Cerebellar cortex (tissue), 1 donor: ENCODE measurements at places on chromosomes 2 and 18.

GRCh38 chr2:85601771-85602475 lies 575 bp downstream of the TMEM150A start:
- peak; percentile 30 for DNase-seq

DNA sequence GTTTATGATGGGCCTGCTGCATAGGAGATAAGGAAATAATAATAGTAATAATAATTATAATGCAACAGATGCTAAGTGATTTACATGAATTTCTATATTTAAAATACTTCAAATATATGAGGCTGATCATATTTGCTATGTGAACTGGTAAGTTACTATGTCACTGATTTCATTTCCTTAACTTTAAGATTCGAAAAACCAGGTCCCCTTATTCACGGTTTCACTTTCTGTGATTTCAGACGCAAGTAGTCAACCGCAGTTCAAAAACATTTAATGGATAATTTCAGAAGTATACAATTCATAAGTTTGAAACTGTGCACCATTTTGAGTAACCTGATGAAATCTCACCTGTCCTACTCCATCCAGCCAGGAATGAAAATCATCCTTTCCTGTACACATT lies 1697.1 kb upstream of the LRRTM1 start:
- no peak for DNase-seq

DNA sequence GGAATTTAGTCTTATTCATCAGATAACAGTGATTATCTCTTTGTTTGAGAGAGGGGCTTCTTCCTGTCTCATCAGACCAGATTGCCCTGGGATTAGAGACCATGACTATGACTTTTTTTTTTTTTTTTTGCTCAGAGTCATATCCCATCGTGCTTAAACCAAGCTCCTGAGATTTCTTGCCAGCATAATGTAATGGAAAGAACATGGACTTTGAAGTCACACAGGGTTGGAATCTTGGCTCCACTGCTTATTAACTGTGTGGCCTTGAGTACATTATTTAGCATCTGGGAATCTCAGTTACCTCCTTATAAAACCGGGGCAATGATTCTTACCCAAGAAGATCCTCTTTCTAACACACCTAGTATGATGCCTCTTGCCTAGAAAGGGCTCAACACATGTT lies 268.3 kb downstream of the DYSF start:
- DNase-seq = no peak

DNA sequence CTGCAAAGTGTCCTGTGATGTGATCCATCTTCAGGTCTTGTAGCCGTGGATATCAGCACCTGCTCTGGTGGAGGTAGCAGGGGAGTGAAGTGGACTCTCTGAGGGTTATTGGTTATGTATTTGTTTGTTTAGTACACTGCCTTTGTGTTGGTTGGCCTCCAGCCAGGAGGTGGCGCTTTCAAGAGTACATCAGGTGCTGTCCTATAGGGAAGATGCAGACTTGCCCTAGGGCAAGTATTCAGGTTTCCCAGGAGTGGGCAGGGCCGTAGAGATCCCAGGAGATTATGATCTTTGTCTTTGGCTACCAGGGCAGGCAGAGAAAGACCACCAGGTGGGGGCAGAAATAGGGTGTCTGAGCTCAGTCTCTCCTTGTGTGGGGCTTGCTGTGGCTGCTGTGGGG lies 411.8 kb downstream of the SOX11 start:
- DNase-seq = no peak

- no peak for DNase-seq
Observed at GRCh38 chr2:156935616-156936015, 321.9 kb upstream of the GALNT5 start.

DNA sequence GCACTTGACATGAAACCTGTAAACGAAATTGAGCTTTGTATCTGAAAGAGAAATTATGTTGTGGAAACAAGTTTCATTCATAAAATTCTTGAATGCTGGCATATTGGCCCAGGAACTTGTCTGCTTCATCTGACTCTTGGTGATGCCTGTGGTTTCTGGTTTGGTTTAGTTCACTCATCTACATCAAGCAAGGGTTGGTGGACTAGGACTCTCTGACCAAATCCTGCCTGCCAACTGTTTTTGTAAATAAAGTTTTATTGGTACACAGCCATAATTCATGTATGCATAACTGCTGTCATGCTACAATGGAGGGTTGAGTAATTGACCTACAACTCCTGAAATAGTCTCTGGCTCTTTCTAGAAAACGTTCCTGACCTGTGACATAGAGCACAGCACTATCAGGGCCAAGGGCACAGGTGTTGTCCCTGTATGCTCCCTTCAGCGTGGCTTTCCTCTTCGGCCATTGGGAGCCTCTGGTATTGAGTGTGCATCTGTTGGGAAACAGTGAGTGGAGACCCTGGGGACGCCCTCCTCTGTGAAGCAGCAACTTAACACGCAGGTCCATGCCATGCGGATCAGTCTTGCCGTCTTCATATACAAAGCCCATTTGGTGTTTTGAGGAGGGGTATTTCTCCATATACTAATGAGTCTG lies 226.3 kb downstream of the SH3RF3 start:
- DNase-seq = no peak

DNA sequence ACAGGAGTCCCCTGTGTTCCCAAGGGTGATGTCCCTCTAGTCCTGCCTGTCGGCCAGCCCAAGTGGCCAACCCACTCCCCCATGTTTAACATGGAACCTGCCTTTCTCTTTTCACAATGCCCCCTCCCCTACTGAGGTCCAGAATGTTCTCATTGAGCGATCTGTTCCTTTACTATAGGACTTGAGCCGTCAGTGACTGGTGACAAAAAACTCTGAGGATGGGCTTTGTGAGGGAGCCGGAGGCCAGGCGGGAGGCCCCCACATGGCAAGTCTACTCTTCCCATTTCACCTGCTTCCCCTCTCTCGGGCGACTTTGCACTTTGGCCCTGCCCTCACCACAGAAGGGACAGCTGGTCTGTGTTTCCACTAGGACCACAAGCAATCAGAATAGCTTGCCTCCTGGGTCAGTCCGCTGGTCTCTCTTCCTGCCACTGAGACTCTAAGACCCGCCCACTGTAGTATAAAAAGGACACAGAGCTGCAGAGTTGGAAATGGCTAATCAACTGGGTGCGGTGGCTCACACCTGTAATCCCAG lies 146.5 kb upstream of the RAB12 start:
- DNase-seq = no peak

DNA sequence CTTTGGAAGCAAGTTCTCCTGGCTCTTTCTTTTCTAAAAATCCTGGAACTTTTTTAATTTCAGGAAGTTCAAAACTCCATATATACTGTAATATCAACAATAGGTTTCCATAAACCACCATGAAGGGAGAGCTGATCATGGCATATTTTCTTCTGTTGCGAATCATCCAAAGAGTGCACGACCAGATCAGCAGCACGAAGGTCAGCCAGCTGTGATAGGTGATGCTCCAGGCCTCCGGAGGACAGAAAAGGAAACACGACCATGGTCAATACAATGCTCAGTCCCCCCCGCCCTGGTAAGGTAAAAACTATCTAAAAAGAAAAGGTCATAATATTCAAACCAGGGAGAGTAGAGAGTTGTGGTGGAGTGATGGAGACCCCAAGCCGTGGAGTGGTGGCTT lies 268.9 kb downstream of the NAPG start:
- no peak for DNase-seq

GRCh38 chr18:48735080-48735676 lies 196.3 kb downstream of the CTIF start:
- no peak for DNase-seq

DNA sequence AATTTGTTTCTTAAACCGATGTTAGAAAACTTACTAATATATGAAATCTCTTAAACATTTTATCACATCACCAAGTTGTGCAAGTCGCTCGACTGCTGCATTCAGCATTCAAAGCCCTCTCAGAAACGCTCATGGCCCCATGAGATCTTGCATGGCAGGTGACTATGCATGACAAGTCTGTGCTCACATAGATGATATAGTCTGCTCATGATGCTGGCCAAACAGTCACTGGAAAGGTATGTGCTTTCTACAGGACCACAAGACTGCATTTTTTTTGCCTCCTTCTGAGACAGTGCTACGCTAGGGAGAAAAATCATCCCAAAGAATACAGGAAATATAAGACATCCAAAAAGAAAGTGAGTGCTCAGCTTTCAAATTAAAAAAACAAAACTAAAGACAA lies 98.3 kb upstream of the ZBTB14 start:
- no peak for DNase-seq

DNA sequence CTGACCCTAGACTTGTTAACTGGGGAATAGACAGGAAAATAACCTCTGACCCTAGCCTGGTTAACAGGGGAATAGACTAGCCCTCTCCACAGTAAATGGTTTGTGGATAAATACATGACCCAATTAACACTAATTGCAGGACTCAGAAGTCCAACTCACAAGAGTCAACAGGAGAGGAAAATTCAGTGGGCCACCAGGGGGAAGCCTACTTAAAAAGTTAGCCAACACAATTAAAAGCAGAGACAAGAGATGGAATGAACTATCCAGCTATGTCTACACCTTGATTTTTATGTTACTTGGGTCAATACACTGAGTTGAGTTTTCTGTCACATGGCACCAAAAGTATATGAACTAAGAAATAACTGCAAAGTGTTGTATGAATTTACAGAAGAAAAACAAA lies 158.8 kb upstream of the SLC39A10 start:
- DNase-seq = no peak

DNA sequence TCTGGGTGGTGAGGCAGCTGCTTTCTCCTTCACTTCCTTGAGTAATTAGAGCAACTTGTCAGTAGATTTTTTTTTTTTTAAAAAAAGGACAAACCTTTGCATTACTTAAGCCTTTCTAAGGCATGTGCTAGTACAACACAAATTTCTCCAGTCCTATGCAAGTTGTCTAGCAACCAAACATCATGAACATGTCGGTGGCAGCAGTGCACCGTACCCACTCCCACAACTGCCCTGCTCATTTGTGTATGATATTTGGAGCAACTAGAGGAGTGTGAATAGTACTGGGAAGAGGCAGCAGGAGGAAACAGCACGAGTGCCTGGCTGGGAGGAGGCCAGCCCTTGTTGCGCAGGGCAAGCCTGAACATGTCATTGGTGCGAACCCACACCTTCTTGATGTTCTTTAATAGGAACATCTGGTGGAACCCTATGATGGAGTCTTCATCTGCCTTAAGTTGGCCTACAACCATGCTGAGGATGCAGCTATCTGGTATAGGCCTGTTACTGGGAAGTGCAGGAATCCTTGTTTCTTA lies 238.3 kb downstream of the TDRD15 start:
- no peak for DNase-seq

DNA sequence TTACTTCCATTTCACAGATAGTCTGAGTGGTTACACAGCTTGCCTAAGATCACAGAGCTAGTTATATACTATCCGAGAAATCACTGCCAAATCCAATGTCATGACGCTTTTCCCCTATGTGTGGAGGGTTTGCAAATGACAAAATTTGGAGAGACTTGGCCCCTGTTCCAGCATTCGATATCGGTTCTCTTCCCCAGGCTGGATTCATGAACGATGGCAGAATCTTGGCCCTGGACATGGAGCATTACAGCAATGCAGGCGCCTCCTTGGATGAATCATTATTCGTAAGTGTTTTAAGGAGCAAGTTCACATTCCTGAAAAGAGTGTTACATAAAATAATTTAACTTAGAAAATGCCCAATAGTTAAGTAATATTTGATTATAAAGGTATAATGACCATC lies 55.1 kb downstream of the AOX1 start:
- DNase-seq = no peak

GRCh38 chr2:1990151-1990589 lies 245.9 kb upstream of the PXDN start:
- DNase-seq = no peak

DNA sequence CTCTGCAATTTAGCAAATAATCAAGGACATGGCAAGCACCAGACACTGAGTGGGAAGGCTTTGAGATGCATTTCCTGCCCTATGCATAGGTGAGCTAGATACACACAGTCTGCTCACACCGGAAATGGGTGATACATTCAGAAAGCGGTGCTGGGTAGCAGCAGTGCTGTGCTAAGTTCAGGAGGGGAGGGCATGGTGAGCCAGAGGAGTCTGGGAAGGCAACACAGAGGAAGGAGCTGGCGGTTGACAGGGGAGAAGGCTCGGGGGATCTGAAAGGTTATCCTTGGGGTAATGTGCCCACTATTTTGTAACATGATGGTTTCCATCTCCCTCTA lies 57.4 kb upstream of the EPAS1 start:
- no peak for DNase-seq

GRCh38 chr2:125870264-125870663 lies 785.7 kb upstream of the GYPC start:
- DNase-seq = no peak

- DNase-seq = peak; percentile 84
Observed at GRCh38 chr2:118003396-118003824, 10.5 kb downstream of the CCDC93 start.

- peak; percentile 34 for DNase-seq
Observed at GRCh38 chr2:168466834-168467565, 10.9 kb downstream of the CERS6 start.

DNA sequence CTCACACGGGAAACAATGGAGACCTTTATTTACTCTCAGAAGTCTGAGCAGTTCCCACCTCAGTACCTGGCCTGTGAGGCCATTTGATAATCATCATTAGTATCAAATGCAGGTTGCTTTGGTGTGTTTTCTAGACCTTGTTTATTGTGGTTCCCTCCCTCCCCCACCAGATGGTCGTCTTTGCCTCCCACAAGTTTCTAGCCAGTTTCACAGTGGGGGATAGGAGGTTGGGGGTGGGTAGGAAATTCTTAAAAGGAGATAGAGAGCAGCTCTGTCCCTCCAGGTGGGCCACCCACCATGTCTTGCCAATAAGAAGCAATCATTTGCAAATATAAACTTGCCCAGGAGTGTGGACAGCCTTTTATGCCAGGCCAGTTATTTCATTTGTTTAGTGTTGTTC lies 31.3 kb downstream of the SETBP1 start:
- DNase-seq = no peak

DNA sequence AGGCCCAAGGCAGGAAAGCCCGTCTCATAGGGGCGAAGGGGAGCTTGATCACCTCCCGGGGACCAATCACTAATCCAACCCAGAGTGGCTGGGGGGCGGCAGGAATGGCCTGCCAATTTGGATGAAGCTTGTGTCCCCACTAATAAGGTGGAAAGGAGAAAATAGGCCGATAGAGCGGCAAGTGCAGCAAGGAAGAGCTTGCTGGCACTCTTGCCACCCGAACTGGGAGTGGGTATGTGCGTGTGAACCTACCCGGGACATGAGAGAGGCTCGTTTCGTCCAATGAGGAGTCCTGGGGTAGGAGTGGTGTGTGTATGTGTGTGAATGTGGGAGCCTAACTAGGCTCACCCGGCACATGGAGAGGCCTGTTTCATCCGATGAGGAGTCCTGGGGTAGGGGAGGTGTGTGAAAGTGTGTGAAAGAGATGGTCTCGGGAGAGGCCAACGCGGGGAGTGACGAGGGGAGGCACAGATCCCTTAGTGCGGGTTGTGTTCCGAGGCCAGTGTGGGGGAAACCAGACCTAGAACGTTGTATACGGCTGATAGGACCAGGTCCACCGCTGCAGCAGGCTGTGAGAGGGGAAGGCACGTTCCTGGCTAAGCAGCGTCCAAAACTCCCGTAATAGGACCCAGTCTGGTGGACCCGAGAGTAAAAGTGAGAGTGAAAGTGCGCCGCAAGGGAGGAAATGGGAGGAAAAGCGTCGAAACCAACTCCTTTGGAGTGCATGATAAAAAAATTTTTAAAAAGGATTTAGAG lies 47.1 kb upstream of the SELENOI start:
- peak; percentile 55 for DNase-seq

GRCh38 chr2:149490296-149490695 lies 97.3 kb downstream of the MMADHC start:
- peak; percentile 37 for DNase-seq
